ENCODE measurements at places on chromosomes 12 and 14.
A peak's percentile ranks its signal among the peaks of the same experiment; 100 is the strongest.

DNA sequence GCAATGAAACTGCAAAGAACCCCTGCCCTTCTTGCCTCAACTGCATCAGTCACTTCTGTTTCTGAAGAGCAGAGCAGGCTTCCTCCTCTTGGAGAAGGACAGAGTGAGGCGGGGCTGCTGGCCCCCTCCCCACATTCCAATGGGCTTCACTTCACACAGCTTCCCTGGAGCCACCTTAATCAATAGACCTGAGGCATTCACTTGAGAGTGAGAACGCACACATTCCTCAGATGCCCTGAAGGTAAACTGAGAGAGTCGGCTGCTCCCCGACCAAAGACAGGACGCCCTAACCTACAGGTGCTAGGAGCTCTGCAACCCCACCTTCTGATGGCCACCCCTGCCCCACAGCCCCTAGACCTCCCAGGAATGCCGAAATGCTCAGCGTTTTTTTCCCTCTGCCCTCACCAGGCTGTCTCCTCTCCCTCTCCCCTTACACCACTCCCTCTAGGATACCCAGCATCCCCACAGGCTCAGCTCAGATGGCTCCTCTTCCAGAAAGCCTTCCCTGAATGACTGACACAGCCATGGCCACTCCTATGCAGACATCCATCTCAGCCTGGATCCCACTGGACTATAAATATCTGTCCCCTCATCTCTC lies 31.1 kb downstream of the SYNE3 start:
- DNase-seq, result no peak

DNA sequence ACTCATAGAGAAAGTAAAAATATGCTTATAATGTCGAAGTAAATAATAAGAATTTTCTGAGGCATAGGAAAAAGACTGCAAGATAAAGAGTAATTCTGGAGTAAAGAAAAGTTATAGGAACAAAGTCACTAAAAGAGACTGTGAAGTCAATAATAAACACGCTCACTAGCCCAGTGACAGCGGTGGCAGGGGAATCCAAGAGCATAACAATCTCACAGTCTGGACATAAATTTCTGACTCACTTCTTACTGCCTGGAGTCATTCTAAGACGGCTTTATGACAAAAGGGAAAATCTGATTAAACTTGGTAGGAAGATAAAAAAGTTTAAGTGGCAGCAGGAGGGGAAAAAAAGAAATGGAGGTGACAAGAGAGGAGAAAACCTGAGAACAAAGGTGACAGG lies 56.4 kb upstream of the GRIP1 start:
- DNase-seq, result no peak

- no peak for DNase-seq
Observed at GRCh38 chr12:45591635-45592034, 137.9 kb upstream of the ARID2 start.

DNA sequence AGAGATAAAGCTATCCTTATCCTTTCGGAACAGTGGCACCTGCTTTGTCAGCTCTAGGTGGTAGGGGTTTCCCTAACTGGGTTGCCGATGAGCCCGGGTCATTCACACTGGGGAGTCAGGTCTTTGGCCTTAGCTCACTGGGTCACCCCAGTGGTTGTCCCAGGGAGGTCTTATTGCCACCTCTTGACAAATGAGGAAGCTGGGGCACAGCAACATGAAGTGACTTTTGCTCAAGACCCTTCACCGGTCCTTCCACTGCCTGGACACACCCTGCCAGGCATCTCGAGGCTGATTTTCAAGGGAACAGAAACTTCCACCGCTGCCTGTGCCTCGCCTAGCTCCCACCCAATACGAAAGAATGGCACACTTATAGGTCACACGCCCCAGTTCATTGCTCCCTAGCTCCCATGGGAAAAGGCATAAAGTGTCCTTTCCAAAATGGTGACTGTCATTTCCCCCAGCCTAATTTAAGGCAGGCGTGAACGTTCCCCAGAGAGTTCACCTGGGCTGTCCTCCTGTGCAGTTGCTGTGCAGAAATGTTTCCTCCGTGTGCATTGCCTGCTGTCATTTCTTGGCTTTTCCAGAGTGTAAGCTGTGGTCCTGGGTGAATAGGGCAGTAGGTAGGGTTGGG lies 156.1 kb upstream of the CCND2 start:
- no peak for DNase-seq

GRCh38 chr12:47272412-47273190 lies 192.8 kb upstream of the AMIGO2 start:
- no peak for DNase-seq

GRCh38 chr12:645563-646071 lies 17.6 kb downstream of the NINJ2 start:
- DNase-seq, result peak; percentile 58

GRCh38 chr12:104669851-104670337 lies 213.1 kb downstream of the CHST11 start:
- DNase-seq, result peak; percentile 22

DNA sequence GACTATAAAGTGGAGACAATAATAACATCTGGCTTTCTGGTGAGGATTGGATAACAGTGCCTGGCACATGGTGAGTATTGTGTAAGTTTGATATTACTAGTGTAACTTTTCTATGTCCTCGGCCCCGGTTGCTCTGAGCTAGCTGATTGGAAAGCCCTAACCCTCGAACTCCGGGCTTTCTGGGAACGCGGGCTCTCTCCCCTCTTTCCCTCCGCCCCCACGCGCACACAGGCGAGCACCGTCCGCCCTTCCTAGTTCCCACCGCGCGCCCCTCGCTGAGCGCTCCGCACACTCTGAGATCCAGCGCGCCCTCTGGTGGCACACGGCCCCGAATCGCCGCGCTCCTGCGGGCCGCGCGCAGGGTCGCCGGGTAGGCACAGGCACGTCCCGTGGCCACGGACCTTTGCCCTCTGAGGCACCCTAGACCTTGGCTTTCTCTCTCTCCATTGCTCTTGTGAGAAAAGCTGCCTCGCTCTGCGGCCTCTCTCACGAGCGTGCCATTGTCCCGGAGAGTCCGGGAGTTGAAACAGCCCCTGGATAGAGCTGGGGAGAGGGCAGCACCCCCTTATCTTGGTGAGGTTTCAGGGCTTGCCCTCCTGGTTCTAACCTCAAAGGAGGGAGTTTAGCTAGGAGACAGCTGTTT lies 23.2 kb upstream of the ESRRB start:
- peak; percentile 49 for DNase-seq

DNA sequence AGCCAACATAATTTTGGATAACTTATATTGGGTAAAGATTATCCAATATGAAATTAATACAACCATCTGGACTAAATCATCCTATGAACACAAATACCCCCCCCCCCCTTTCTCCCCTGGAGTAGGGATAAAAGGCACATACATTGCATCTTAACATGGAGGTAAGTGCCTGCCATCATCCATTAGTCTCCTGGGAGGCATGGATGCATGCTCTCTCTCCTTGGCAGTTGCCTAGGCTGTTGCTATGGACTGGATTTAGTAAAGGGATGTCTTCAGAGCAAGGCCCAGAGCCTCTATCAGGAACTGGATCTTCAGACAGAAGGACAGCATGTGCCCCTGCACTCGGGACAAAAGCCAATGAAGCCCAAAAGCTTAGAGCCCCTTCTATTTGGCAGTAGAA lies 40.6 kb downstream of the SMOC1 start:
- DNase-seq, result no peak

GRCh38 chr12:31783996-31784645 lies 55.3 kb upstream of the AMN1 start:
- no peak for DNase-seq

- DNase-seq, result peak; percentile 63
Observed at GRCh38 chr14:91732859-91733477, 1.1 kb upstream of the CATSPERB start.

DNA sequence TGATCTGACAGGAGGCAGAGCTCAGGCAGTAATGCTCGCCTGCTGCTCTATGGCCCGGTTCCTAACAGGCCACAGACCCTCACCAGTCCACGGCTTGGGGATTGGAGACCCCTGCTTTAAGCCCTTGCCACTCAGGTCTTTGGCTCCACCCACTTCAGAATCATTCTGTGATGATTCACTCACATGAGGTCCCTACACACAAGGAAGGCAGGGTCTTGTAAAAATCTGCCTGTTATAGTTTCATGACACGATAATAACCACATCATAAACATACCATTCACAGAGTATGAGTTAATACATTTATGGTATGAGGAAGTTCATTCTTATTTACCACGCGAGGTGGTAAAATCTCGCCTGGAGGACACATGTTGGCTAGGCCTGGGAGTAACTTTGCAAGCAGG lies 29.0 kb upstream of the MAX start:
- no peak for DNase-seq

DNA sequence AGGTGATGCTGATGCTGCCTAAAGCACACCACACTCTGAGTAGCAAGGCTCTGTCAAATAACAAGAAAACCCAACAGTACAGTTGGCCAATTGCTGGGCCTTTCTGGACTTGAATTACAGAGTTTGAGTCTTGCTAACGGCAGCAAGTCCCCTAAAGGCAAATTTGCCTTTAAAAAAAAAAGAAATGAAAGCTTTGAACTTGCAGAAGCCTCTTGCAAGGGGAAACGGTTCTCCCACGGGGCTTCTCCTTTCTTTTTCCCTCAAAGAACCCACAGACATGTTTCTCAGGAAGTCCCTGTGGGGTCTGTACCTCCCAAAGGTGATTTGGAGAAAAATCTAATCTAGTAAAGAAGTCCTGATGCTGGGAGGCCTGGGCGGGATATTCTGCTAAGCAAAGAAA lies 191.3 kb upstream of the MYL2 start:
- DNase-seq, result no peak

DNA sequence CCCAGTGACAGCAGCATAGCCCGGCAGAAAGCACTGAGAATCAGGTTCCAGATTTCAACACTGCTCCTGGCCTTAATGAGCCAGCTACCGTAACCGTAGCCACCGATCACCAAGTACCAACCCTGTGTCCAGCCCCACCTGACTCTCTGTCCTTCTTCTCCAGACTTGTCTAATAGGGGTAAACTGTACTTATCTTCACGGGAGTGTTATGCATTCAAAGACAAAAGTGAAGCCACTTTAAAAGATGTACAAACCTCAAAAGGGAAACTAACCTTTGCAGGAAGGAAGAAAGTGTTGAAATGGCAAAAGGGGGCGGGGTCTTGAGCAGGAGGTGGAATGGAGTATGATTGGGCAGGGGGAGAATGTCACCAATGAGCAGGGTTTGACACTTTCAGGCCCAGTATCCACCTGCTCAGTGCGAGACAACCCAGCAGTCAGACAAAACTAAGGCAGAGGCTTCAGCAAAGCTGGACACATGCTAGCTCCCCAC lies 226.1 kb downstream of the CHST11 start:
- DNase-seq, result no peak

DNA sequence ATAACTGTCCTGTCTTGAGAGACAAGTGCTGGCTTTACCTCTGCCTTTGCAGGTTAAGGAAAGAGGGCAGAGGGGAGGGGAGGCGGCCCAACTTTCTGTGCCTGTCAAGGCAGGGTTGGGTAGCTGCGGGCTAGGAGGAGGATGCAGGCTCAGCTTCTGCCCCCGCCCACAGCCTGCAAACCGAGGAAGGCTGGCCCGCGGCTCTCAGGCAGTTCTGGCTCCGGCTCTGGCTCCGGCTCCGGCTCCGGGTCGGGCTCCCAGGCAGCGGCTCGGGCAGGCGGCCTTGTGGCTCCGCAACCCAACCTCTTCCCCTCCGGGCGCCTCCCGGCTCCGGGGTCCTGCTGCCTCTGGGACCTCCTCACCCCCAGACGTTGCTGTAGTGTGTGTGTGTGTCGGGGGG lies 92.9 kb downstream of the TMEM30B start:
- DNase-seq, result peak; percentile 68

GRCh38 chr12:129696926-129697325 lies 206.9 kb downstream of the TMEM132D start:
- DNase-seq, result no peak

GRCh38 chr12:118103601-118104382 lies at the start of gene VSIG10:
Gene VSIG10, minus strand, starts transcription at chr12:118104011. Its CDS starts 340 bp downstream, at chr12:118103671.
- DNase-seq, result peak; percentile 76

DNA sequence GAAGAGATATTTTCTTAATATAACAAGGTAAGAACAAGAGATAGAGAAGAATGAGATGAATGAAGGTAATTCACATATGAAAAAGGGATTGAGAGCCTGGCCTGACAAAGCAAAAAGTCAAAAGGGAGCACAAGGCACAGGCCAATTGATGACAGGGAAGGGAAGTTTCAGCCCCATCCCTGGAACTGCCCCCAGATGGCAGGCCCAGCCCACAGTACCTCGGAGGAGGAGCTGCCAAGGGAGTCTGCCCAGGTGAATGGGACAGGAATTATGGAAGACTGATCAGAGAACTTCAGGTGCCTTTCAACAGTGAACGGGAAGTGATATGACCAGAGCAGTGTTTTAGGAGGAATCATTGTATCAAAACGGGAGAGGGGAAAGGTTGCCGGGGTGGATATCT lies 15.7 kb downstream of the SNRPF start:
- DNase-seq, result no peak

DNA sequence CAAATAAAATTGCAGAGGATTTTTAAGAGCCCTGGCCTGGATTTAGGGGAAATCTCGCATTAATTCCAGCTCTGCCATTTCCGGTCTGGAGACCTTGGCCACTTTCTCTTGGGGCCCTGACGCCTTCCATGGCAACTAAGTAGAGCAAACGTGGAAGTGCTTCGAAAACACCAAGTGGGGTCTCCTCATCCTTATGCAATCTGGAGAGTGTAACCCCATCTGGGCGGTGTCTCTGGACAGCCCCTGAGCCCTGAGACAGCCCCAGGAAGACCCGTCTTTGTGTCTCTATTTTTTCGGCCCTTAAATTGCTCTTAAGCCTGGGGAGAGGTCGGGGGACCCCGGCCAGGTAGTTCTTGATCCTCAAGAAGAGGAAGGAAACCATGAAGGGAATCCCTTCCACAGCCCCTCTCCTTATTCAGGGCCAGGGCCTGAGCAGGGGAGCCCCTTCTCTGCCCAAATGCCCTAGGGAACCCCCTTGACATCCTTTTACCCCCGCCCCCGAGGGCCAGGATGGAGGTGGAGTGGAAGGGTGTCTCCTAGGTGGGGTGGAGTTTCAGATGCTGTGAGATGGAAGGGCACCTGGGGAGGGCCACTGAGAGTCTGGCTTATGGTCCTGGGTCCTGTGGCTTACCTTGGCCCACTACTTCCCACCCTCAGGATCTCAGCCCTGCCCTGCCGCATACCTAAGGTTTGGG lies 17.6 kb upstream of the NR4A1 start:
- DNase-seq, result no peak

DNA sequence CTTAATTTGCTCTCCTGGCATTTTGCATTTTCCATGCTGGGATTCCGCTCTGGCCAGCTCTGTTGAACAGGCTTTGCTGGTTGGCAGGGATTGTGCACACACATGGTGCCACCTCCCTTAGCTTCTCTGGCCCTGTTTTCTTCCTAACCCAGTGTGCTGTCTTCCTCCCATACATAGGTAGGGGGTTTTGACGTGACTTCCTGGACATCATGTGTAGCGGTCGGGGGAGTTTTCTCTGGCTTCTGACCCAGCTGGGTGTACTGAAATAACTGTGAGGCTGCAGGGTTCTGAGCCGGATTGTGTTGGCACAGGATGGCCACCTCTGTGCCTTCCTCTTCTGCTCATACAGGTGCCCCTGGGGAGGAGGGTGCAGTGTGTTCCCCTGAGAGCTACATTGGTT lies 25.7 kb downstream of the C14orf132 start:
- DNase-seq, result no peak

Measured in fibroblast of gingiva (primary cell).